ENCODE measurements at places on chromosomes 11 and 22.

- DNase-seq = no peak
These were observed 400.3 kb downstream of the MIAT start for GRCh38 chr22:27057717-27058116.

- DNase-seq = no peak
These were observed 54.9 kb downstream of the P4HA3 start for GRCh38 chr11:74256378-74257133.

DNA sequence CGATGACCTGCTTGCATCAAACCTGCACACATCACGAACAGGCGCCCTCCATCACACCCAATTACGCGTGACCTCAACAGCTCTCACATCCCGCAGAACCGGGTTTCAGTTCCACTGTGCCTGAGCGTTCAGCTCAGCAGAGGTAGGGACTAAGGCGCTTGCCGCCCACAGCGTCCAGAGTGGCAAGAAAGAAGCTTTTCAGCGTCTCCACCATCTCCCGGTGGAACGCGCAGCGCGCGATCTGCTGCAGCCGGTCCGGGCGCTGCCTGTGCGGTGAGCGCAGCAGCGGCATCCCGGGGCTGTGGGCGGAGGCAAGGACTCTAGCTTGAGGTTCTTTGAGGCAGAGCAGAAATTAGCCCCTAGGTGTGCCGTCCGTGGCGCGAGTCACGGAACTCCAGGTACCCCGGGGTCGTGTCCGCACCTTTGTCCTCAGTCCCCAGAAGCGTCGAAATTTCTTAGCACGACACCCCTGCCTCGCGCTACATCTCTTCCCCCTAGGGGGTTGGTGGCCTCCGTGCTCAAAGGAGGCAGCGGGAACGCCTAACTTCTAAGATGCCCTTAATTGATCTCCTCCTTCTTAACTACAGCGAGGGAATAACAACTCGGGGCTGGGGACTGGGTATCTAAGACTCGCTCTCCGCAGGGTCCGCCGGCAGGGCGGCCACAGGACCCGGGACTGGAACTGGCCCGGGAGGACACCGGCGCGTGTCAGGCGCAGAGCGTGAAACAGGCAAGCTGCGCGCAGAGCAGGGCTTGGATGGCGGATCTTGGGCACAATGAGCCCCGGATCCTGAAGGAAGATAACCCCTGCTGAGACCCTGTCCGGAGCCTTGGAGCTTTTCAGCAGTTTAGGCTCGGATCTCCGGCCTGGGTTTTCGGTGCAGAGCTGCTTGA lies 1.7 kb upstream of the CALCA start:
- DNase-seq = peak; percentile 41

- DNase-seq = no peak
These were observed 1.0 kb upstream of the PRDM10 start for GRCh38 chr11:130003717-130004001.

GRCh38 chr11:74634537-74634936 lies 42.2 kb downstream of the POLD3 start:
- DNase-seq = no peak

DNA sequence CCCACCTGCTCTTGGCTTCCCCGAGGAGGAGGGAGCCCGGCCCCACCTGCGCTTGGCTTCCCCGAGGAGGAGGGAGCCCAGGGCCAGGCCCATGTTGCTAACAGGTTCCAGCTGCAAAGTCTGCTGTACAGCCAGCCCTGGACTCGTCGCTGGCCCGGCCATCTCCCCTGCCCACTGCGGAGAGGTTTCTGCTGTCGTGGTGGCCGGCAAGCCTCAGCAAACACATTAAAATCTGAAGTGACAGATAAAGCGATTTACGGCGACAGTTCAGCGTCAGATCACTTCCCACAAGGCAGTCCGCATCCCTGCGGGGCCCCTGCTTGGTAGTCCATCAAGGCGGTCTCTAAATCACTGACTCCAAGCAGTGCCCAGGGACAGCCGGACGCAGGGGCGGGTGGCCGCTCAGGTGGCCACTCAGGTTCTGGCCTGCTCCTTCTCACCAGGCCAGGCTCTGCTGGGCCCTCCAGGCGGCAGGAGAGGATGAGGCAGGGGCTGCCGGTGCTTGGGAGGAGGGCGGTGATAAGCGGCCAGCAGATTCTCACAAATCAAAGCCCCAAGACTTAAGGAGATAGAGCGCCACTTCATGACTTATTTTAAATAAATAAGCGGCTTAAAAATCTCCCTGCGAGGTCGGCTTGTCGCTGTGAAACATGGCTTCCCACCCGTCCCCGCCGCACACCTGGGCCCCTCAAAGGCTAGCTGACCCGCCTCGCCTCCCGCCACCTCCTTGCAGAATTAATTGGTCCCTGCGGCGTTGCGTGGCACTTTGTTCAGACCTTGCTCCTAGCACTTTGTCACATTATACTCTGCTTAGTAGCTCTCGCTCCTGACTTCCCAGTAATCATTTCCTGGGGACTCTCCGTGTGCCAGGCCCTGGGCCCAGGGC lies 21.1 kb downstream of the MACROD1 start:
- DNase-seq = no peak

DNA sequence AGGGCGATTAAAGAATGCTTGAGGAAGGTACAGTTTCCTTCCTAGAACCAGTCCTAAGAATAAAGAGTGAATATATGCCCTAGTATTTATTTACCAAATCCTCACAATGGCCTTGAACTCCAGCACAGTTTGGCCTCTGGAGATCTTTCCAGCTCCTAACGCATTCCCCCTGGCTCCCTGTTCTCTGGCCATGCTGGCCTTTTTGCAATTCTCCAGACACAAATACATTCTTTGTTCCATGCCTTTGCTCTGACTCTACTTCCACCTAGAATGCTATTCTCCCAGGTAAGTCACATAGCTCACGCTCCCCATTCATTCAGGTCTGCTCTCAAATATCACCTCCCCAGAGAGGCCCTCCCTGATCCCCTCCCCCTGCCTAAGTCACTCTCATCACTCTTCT lies 3.7 kb upstream of the DGKZ start:
- no peak for DNase-seq

GRCh38 chr22:41563051-41563711 lies 2.4 kb downstream of the CSDC2 start:
- DNase-seq = no peak

DNA sequence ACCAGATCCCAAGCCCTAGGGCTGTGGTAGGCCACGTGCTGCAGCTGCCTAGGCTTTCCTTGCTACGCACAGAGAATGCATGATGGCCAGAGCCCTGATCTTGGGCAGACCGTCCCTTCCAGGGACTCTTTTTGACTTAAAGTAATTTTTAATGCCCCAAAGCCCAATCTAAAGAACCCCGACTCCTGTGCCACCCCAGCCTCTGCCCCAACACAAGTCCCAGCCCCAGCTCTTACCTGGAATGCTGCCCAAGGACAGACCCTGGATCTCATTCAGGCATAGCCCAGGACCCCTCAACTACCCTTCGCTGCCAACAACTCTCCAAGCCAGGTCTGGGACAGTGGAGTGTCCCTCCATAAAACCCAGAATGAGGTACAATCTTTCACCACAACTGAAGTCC lies 211.7 kb upstream of the B3GAT1 start:
- no peak for DNase-seq

GRCh38 chr22:48624401-48624800 lies 1203.3 kb downstream of the BRD1 start:
- no peak for DNase-seq

Data from GM12865 (cell line).